NCI-H526 (cell line): ENCODE measurements at places on chromosomes 5 and 9.

GRCh38 chr5:26757941-26758340 lies 280.4 kb downstream of the CDH9 start:
- no peak for DNase-seq

- no peak for DNase-seq
These were observed 1037.3 kb upstream of the ACO1 start for GRCh38 chr9:31347082-31347617.

DNA sequence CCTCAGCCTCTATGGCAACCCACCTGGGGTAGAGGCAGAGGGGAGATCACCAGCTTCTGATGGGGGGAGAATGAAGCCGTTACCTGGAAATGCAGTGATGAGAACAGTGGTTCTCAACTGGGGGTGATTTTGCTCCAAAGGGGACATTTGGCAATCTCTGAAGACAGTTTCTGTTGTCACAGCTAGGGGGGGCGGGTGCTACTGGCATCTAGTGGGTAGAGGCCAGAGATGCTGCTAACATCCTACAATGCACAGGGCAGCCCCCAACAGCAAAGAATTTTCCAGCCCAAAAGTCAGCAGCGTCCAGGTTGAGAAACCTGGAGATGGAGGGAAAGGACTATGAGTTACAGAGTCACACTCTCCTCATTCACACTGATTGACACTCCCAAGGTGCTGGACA lies 84.5 kb downstream of the FGF1 start:
- DNase-seq, result peak; percentile 22

GRCh38 chr5:156271569-156271968 lies 55.4 kb upstream of the SGCD start:
- DNase-seq, result no peak

DNA sequence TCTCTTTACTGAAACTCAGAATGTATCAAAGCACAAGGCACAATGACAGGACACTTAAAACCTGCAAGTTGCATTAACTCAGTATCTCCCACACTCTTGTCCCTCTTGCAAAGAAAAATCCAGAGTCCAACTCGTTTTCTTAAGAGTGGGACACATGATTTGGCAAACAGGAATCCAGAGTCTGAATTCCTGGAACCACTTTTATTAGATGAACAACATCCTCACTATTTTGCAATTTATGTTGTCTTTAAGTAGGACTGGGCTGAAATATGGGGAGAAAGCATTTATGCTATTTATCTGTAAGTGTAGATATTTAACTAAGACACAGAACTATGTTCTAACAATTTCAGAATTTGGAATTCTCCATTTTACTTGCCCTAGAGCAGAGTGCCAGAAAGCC lies 69.1 kb downstream of the ABCA1 start:
- no peak for DNase-seq

DNA sequence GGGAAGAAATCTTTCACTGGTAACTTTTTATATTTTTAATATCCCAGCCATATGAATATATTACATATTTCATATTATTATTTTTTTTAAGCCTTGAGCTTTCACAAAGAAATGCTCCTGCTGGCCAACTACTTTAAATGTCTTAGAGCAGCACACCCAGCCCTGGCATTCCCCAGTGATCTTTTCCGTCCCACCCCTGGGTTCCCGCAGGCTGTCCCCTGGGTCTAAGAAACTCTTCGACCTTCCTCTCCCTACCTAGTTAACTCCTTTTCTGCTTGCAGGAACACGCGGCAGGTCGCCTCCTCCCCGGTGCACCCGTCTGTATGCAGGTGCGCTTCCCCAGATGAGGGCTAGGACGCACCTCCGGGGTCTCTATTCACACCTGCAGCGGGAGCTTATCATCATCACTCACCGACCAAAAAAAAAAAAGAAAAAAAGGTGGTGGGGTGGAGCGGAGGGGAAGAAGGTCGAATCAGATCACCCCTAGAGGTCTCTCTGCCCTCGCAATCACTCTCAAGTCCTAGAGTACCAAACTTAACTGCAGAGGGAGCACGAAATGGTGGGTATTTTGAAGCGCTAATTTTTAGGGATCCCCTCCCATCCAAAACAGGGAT lies 696 bp downstream of the ZFP62 start:
- peak; percentile 55 for DNase-seq

GRCh38 chr9:101702257-101702656 lies 36.2 kb downstream of the GRIN3A start:
- DNase-seq, result no peak

DNA sequence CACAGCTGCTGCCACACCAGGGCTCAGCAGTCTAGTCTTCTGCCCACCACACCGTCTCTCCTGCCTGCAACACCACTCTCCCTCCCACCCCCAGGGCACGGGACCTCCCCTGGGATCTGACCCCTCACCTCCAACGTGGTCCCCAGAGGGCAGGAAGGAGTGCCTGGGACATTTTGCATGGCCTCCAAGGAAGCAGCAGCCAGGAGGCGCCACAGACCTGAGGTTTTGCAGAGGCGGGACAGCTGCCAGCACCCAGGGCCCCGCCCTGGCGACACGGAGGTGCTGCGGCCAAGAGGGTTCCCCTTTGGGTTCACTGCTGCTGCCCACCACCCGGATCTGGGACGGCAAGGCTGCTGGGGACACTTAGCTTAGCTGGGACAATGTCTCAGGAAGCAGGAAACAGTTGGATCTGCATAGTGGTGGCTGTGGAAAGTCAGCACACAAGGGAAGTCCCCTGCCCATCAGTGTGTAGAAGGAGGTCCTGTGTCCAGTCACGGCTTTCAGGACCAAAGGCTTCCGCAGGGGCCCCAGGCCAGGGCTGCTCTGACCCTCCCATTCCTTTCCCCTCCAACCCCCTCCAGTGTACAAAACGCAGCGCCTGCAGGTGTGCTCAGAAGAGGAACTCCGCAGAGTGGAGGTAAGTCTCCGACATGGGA lies 13.8 kb downstream of the PROP1 start:
- DNase-seq, result peak; percentile 33

DNA sequence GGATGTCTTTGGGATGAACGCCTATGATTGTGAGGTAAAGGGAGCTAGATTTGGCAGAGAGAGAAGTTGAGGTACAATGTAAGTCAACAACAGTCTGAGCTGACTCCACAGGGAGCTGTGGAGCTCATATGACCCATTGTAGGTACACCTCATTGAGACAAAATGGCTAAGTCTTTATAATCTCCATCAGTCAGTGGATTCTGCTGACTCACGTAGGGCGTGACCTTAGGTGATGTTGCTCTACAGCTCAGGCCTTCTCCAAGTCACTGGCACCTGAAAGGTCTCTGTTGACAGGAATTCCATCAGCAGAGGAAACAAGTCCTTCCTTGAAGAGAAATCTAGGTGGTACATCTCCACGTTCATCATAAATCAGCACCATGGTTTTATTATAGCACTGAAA lies 118.2 kb upstream of the PRR16 start:
- DNase-seq, result no peak

DNA sequence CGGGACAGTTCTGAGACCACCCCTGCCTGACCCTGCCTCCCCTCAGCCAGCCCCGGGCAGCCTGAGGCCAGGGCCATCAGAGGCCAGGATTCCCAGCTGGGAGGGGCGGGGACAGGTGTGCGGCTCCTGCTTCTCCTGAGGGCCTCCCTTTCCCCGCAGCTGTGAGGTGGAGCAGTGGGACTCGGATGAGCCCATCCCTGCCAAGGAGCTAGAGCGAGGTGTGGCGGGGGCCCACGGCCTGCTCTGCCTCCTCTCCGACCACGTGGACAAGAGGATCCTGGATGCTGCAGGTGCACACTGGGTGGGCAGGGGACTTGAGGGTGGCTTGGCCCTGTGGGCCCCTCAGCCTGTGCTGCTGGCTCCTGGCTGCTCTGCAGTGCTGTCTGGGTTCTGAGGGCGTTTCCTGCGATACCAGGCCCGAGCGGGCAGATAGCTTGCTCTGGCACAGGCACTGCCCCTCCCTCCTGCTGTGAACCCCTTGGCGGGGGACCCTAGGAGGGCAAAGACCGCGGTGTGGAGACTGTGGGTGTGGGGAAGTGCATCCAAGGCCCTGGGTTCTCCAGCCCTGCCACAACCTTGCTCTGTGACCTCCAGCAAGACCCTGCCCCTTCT lies 2.3 kb downstream of the GRHPR start:
- no peak for DNase-seq

GRCh38 chr9:92745881-92746280 lies 18.8 kb downstream of the BICD2 start:
- no peak for DNase-seq

DNA sequence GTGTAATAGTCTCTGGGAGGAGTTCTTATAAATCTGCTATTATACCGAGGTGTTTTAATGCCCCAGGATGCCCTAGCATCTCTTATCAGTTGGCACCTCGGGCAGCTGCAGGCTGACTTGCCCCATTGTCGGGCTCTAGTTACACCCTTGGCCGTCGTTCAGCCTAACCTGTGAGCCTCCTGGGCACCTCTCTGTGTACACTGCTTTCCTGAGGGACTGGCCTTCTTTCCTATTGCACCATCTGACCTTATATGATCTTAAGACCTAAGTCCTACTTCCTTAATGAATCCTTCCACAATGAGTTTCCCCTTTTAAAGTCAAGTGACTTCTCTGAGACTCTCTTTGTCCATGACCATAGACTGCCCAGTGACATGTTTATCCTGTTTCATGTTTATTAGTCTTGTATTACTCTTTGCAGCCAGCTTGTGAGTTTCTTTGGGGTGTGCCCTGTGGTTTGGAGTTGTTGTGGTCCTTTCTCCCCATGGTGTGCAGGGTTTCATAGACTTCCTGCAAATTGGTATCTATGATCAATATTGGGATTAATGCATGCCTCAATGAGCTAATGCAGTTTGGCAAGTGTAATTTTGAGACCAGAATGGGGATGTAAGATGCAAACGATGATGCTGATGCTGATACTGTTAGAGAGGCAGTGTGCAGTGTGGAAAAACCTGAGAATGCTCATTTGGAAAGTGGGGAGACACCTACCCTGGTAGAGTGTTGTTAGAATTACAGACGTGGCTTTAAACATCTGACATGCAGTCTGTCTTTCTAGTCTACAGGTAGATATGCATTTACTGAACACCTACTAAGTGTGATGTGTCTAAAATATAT lies 4.9 kb downstream of the DAPK1 start:
- no peak for DNase-seq

- DNase-seq, result no peak
These were observed 24.5 kb upstream of the FCN1 start for GRCh38 chr9:134942011-134942787.

DNA sequence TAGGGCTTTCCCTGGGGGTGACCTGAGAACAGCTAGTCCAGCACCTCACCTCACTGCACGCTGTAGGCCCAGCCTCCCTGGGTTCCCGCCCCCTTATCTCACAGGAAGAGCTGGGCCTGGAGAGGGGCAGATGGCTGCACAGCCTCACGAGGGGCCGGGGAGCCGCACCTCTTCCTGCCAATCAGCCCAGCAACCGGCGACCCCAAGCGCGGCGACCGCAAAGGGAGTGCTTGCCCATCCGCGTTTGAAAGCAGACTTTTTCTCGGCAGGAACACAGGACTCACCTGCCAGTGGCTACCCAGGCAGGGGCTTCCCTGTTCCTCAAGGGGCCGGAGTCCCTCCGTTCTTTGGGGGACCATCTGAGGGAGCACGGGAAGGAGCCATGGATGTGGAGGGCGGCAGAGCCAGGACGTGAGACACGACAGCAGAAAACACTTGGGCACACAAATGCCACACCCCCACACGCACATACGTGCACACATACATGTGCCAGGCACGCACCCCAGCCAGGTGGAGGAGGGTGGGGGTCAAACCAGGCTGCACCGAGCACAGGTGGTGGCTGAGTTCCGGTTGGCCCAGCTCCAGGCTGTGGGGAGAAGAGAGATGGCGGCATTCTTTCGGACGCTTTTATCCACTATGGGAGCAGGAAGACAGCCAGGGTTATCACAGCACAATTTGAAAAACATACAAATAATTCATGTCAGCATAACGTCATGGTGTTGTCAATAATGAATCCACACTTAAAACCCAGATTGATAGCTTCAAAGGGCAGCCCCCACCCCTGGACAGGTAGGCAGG lies 11.3 kb downstream of the TMEM250 start:
- peak; percentile 20 for DNase-seq

- DNase-seq, result peak; percentile 91
These were observed 452.1 kb upstream of the PTPRD start for GRCh38 chr9:11064909-11065308.

- no peak for DNase-seq
These were observed 29.8 kb upstream of the TMEM161B start for GRCh38 chr5:88298425-88298824.

DNA sequence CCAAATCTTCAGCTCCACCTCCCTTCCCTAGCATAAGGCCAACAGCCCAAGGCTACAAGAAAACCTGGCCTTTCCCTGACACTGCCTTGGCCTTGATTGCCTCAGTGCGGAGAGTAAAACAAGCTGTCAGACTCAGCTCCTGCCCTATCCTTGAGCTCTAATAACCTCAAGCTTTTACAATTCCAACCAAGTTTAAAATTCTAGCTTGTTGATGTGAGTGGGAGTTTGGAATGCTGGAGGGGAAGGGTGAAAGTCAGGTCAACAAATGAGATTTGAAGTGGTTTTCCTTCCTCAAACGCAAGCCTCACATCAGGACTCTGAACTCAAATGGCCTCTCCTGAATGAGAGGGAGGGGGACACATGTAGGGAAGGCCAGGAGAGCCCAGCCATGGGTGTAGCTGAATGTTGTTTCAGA lies 197.0 kb upstream of the VLDLR start:
- DNase-seq, result no peak

GRCh38 chr5:66669086-66669861 lies 73.1 kb downstream of the MAST4 start:
- no peak for DNase-seq

DNA sequence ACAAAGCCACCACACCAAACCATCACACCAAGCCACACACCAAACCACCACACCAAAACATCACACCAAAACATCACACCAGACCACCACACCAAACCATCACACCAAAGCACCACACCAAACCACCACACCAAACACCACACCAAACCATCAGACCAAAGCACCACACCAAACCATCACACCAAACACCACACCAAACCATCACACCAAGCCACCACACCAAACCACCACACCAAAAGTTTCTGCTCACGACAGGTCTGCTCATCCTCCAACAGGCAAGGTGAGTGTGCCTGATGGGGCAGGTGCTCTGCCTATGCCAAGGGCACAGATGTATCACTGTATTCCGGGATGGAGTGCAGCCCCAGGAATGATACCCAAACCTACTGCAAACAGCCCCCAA lies 87.9 kb upstream of the FSTL4 start:
- no peak for DNase-seq

DNA sequence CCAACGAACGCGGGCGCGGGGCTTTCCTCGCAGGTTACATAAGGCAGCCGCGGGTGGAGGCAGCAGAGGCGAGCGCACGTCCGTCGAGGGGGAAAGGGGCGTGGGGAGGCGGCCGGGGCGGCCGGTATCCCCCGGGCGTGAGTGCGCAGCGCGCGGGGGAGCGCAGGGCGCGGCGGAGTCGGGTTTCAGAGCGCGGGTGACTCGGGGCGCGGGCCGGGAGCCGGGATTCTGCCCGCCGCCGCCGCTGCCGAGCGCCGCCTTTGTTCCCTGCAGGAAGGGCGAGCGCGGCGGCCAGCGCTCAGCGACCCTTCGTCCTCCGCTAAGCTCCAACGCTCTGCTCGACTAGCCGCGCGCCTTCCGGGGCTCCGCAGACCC lies at the start of gene COL15A1:
TSS of gene COL15A1 (plus strand) at position 226 of the 375 bp plus-strand sequence. CDS start 155 bp downstream, outside the sequence.
- DNase-seq, result peak; percentile 46
